Activated CD8-positive, alpha-beta T cell treated with anti-CD3 and anti-CD28 coated beads, Interleukin-2, amount 10 ng/mL, durations not matched to agents 7 days and 5 days (primary cell): ENCODE measurements at places on chromosomes 1 and 21. TPM values are rescaled to one million over a fixed set of nuclear protein-coding genes. Genes with fewer than 3 reads are reported as not detected.

GRCh38 chr1:62841587-62842169, 57.7 kb downstream of the ATG4C start:
- H3K36me3 ChIP-seq: no peaks in the 10 kb centered on the region
- H3K27me3 ChIP-seq: no peaks in the 10 kb centered on the region
- no peak overlapping the region for H3K27ac ChIP-seq
- H3K4me3 ChIP-seq: no peak overlapping the region
- H3K4me1 ChIP-seq: no peaks in the 10 kb centered on the region

GRCh38 chr1:203320591-203321272, 15.4 kb downstream of the BTG2 start:
- H3K27ac ChIP-seq: peak overlapping the region; percentile 90
- H3K36me3 ChIP-seq: no peaks in the 10 kb centered on the region
- DNase-seq: peak; percentile 86
- H3K4me3 ChIP-seq: peak overlapping the region; percentile 61
- H3K27me3 ChIP-seq: peaks cover 3% of the 10 kb centered on the region

RABGGTB gene
- 91.7 TPM for total RNA-seq

FAM78B gene
- 0.16 TPM for total RNA-seq
